ENCODE measurements at places on chromosomes 12 and 14. TPM values are rescaled to one million over a fixed set of nuclear protein-coding genes. Genes with fewer than 3 reads are reported as not detected.

The TEAD4 gene
- 10.7 TPM for total RNA-seq

The NR1H4 gene
- total RNA-seq: not detected

The GPR137C gene
- 0.95 TPM for total RNA-seq

The IL26 gene
- 0.38 TPM for total RNA-seq

The AHNAK2 gene
- total RNA-seq: 147 TPM

The TCTN1 gene
- total RNA-seq: 11.5 TPM

The TSPAN8 gene
- 2.2 TPM for total RNA-seq

The IL31 gene
- not detected for total RNA-seq

The RTL1 gene
- total RNA-seq: not detected

The ADAM20 gene
- 0.21 TPM for total RNA-seq

The GLT8D2 gene
- total RNA-seq: 4.8 TPM

The CD69 gene
- 3.6 TPM for total RNA-seq
